ENCODE measurements at places on chromosomes 7 and 10. TPM values are rescaled to one million over a fixed set of nuclear protein-coding genes. Genes with fewer than 3 reads are reported as not detected.

Gene CRHR2
- not detected for total RNA-seq

Gene NRAP
- total RNA-seq, result not detected

Gene MGAM2
- total RNA-seq, result not detected

Gene TRIM74
- not detected for total RNA-seq

- peak; percentile 68 for DNase-seq
These were observed 107.8 kb downstream of the ARHGAP22 start for GRCh38 chr10:48496831-48497779.

- no peak for DNase-seq
These were observed 160.2 kb downstream of the ARHGAP12 start for GRCh38 chr10:31768467-31768866.

- peak; percentile 75 for DNase-seq
These were observed at the start of gene NACAD for GRCh38 chr7:45088821-45089340. Gene NACAD, minus strand, starts transcription at chr7:45088969. Its CDS starts 75 bp downstream, at chr7:45088894.

Measured in Daoy (cell line).